Tibial artery (tissue), 4 donors: ENCODE measurements at places on chromosomes 11 and 22.
A peak's percentile ranks its signal among the peaks of the same experiment; 100 is the strongest.

DNA sequence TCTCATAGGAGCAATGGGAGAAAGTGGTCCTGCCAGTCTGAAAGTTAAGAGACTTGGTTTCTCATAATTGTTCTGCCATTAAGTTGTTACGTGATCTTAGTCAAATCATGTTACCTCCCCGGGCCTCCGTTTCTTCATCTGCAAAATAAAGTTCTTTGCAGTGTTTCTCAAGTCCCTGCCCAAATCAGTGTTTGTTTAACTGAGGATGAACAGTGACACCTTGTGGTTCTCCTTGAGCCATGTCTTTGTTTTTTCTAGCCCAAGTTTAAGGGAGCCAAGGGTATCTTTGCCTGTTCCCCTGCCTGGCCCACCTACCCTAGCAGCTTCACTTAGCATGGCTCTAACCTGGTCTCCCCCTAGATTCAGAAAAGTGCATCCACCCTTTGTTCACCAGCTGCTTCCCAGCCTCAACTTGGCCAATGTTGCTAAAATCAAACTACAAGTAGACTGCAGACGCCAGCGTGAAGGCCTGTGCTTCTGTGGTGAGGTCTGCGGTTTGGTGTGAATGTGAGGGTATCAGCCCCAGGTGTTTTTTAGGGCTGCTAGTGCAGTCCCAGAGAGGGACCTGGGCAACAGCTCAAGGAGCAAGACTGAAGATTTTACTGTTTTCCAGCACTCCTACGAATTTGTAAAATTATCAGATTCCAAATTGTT lies 35.5 kb downstream of the FZD4 start:
- DNase-seq: peak; percentile 33

DNA sequence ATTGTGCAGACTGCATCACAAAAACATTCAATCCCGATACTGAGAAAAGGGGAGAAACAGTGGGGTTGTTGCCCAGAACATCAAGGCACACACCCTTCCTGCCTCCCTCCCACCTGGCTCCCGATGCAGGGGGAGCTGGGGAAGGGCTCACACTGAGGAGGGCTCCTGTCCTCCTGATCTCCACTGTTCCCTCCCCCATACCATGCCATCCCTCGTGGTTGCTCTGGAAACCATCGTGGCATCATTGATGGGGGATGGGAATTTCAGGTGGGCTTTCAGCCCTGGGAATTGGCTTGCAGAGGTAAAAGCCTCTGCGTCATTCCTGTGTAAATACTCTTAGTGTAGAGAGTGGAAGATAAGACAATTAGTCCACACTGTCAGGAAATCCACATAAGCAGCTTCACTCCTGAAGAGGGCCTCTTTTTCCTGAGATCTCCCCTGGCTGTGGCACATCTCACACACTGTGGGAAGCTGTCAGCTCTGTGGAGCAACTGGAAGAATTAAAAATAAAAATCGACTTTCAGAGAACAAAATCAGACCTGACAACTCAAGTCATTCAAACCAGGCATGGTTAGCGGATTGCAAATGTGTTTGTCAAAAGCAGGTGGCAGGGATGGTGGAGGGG lies 176.0 kb downstream of the CHST1 start:
- no peak for DNase-seq

GRCh38 chr11:73974604-73975478 lies 7.8 kb downstream of the UCP2 start:
- DNase-seq: no peak

DNA sequence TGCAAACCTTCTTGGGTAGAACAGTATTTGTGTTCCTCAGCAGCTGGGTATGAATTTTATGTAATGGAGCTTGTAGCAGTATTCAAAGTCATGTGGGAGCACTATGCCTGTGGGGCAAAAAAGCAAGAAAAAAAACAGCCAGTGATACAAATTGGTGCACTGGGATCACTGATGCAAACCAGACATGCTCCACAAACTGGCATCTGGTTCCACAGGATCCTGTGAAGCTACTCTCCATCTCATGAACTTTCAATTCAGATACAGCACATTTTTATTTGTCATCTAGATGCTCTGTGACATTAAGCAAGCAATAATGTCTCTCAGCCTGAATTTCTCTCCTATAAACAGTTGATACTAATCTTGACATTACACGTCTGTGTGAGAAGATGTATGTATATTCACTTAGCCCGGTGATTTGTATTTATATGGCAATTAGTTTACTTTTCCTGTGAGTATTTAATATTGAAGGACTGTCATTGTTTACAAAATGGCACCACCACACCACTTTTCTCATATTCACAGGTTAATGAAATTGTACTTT lies 208.5 kb upstream of the GRIA4 start:
- DNase-seq: no peak

DNA sequence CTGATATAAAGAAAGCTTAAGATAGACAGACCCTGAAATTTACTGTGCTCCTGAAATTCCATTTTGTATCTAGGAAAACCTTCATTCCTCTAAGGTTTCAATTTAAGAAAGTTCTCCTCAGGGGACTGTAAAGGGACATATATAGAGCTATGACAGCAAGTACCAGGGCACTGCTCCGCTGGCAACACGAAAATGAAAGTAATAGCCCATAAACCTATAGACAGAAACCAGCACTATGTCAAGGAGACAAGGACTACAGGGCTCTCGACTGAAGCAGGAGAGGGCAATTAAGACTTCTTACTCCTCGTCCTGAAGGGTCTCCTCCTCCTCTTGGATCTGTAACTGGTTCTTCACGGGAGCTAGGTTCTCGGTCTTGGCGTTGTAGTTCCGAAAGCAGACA lies 6.9 kb downstream of the FEZ1 start:
- no peak for DNase-seq

DNA sequence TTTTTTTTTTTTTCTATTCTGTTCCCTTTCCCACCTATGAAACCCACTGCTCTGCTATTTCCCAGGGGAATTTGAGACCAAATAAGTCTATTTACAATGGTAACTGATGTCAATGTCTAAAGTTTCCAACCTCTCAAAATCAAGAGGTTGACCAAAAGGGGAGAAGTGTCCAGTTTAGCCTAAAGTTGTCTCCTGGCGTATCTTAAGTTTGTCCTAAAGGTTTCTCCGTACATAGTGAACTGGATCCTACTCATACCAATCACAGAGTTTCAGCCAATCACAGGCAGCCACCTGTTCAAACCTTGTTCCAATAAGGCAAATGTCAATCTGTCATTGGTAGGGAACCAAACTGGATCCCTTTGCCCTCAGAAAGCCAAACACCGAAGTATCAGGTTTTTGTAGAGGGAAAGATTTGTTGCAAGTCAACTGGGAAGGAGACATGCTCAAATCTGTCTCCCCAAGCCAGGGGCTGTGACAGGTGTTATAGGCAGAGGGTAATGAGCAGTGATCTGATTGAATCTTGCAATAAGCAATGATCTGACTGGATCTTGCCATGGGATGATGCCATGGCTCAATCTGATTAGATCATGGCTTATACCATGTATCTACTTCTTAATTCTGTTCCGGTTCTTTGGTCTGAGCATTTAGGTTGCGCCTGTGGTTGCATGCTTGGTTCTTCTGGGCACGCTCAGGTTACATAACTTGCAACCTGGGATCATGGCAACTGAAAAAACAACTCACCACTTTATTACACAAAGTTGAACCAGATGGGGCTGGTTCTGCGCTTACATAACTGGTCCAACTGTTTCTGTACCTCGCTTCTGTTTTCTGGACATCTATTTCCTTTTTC lies 1.1 kb upstream of the VPS37C start:
- no peak for DNase-seq

DNA sequence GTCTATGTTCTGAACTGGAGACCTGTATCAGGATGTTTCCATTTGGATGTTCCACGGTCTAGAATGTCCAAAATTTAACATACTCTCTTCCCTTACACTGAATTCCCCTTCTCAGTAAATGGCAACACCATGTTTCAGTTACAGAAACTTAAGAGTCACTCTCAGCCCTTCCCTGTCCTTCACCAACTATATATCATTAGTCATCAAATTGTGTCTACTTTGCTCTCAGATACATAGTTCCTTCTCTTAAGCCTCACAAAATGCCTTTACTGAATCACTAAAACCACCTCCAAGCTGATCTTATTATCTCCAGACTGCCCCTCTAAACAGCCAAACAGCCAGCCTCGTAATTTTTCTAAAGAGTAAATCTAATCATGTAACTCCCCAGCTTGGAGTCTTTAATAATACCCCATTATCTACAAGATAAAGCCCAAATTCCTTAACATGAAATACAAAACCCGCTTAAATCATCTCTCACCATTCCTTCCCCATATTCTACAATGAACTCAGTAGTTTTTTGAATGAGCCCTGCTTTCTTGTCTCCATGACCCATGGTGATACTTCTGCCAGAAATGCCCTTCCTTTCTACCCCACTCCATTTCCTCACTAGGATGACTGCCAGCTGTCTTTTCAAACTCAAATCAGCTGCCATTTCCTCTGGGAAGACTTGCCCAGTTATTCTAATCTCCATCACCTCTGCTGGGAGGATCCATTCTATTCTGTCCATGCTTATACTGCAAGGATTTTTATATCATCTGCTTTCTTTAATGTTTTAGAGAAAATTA lies 102.7 kb upstream of the ARHGAP42 start:
- no peak for DNase-seq

DNA sequence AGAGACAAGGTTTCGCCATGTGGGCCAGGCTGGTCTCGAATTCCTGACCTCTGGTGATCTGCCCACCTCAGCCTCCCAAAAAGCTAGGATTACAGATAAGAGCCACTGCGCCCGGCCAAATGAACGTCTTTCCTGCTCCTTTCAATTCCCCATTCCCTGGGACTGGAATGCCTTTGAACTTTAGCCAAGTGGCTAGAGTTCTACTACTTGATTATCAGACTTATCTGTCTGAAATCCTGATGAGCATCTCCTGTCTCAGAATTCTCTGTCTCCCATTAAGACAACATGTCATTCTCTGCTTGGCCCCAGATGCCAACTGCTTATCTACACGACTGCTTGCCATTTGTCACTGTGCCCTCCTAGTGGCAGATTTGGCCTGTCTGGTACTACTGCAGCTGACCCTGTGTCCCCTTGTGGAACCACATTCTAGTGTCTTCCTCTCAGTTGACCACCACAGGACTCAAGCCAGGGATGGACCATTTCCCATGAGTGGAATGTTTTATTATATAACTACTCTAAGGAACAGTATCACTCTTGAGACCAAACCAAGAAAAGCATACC lies 33.1 kb upstream of the IPO7 start:
- DNase-seq: peak; percentile 35

DNA sequence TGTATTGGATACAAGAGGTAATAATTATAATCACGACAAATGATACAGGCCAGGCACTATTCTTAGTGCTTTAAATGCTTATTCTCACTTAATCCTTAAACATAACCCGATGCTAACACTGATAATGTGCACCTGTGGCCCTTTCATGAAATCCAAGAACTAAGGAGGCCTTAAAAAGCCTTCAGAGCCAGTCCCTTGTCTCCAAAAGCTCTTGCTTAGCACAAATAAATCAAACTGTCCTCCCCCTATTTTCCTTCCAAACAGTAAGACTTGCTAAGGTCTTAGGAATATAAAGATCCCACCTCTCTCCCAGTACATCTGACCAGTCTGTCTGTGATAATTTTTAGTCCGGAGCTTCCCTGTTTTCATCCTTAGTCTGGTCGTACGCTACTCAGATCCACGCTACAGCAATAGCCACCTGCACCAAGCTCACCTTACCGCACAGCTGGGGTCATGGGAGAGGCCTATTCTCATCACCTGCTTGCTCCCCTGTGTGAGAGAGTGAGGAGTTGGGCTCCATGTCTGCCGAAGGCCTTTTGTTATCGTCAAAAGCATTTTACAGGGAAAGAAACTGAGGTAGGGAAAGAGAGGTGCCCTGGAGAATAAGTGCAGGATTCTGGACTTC lies 16.9 kb downstream of the FXYD6 start:
- no peak for DNase-seq

DNA sequence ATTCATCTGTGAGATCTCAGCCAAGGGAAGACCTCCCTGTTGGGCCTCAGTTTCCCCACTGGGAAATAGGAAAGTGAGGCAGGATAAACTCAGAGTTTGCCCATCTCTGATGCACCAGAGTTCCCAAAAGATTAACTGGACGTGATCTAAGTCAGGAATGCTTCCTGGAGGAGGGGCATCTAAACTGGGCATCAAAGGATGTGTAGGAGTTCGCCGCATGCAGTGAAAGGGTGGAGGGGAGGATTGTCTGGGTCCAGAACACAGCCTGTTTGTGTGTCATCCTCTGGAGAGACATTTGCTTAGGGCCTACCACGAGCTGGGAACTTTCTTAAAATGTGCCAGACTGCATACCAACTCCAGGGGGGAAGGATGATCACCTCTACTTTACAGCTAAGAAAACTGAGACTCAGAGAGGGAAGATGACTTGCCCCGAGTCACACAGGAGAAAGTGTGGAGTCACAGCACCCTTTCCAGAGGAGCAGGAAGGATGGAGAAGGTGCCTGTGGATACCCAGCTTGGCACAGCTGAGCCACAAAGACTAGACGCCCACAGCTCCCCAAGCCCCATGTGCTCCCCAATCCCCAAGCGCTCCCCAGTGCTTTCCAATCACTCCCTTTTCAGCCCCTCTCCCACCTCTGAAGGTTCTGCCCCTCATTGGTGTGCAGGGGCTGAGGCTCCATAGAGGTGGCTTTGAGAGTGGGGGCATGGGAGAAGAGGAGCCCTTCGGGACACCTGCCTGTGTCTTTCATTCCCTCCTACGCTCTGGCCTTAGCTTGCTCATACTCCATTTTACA lies 50.1 kb downstream of the MN1 start:
- DNase-seq: no peak

- DNase-seq: peak; percentile 90
These were observed 148.1 kb downstream of the FAM76B start for GRCh38 chr11:95641495-95641894.

DNA sequence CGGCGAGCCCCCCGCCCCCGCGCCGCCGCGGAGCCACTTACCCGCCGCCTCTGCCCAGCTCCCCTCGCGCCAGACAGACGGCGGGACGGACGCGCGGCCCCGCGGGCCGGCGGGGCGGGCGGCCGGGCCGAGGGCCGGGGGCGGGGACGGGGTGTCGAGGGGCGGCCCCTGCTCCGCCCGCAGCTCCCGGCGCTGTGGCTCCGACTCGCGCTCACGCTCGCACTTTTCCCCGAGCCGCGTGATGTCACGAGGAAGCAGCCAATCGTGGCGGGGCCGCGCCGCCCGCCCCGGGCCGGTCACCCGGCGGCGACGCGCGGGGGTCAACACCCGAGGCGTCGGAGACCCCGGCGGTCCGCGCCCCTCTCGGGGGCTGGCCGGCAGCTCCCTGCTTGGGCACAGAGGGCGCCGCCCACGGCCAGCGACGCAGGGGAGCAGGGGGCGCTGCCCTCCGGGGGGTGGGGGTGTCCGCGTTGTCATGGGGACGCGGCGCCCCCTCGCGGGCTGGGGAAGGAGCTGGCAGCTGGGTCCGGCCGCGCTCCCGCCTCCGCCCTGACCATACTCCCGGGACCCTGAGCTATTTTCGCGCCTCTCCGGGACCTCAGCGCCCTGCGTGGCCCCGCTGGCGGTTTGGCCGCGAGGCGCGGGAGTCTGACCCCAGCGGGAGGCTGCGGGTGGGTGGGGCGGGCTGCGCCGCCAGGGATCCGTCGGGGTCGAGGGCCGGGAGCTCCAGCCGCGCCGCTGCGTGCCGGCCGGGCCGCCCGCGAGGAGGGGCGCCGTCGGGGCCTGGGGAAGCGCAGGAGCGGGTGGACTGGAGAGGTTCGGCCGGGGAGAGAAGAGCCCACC lies at the start of gene CHRM4:
CHRM4 (minus strand) TSS at position 199 of the 843 bp plus-strand sequence. CDS start 5,219 bp downstream, outside the sequence.
- DNase-seq: peak; percentile 62
